Testis (tissue), 5 donors: ENCODE measurements at places on chromosomes 7 and 10. TPM values are rescaled to one million over a fixed set of nuclear protein-coding genes. Genes with fewer than 3 reads are reported as not detected.

- DNase-seq, result no peak
Measured at GRCh38 chr10:104293781-104294321, 24.9 kb downstream of the GSTO2 start.

DNA sequence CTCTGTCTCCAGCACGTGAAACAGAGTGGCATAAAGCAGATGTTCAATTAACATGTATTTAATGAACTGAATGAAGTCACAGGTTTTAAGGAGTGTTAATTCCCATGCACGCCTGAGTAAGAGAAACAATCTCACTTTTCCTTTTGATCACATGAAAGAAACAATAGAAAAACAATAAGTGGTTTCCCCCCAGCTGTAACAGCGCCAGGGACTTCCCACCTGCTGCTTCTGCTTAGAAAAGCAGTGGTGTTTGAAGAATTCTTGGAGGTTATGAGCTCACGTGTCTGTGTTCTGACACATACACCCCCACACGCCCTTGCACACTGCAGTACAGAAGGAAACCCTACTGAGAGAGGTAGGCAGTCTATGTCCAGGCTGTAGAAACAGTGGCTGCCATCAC, 51.3 kb upstream of the FRMD4A start:
- no peak for DNase-seq

- no peak for DNase-seq
Measured at GRCh38 chr10:94010886-94011285, 17.2 kb downstream of the PLCE1 start.

DNA sequence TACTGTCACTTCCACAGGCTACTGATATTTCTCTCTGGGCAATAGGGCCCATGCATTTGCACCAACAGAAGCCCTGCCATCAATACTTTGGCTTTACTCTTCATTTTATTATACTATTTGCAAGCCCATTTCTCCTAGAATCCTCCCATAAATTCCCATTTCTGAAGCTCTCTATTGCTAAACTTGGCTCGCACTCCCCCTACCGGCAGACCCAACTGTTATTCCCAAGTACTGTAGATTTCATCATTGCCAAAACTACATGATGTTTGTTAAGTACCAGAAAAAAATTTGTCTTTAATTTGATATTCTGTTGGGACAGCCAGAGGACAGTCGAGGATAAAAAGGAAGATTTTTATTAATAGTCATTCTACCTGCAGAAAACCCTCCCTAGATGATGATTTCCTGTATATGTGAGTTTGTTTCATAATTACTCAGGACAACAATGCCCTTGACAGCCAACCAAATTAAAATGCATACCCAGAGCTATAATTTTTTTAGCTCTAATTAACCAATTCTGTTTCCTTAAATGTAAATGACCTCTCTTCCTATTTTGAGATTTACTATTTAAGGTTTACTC, 298.6 kb downstream of the REEP3 start:
- peak; percentile 82 for DNase-seq

DNA sequence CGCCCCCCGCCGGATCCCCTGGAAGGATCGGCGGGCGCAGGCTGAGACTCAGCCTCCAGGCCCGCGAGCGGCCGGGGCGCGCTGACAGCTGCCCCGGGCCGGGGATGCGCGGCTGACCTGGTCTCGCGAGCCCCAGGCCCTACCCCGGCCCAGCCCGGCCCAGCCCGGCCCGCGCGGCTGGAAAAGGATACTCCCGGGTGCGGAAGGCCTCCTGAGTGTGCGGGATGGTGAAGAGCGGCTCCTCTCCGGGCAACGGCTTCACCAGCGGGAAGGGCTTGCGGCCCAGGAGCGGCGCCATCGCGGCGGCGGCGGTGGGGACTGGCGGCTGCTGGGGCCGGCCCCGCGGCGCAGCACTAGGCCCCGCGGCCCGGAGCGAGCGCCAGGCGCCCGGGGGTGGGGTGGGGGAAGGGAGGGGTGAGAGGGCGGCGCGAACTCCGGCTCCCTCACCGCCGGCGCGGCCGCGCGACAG, 423 bp downstream of the BAZ1B start:
- DNase-seq, result no peak

GRCh38 chr10:123100030-123100762, 35.6 kb upstream of the HMX3 start:
- peak; percentile 81 for DNase-seq

DNA sequence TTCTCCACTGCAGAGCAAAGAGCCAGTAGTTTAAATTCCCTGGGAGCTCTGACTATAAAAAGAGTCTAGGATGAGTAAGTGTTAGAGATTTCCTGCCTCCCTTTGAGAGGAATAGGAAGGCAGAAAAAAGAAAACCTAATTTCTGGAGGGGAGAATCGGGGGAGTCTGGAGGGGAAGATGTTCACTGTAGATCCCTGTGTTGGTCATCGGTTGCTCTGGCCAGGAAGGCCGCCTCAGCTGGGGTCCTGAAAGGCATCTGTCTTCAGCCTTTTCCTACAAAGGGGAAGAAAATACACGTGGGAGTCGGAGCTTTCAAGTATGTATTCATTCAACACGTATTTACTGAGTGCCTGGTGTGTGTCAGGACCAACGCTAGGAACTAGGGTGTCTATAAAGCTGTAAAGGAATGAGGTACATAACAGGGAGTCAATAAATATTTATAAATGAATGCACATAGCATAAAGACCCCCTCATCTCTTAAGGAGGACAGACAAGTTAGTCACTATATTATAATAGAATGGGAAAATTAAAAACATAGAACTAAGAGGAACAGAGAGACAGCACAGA, 101.1 kb downstream of the ICA1 start:
- no peak for DNase-seq

- DNase-seq, result no peak
Measured at GRCh38 chr7:21108182-21108581, 319.7 kb upstream of the SP4 start.

- DNase-seq, result no peak
Measured at GRCh38 chr10:98080494-98080893, 50.1 kb upstream of the CRTAC1 start.

DNA sequence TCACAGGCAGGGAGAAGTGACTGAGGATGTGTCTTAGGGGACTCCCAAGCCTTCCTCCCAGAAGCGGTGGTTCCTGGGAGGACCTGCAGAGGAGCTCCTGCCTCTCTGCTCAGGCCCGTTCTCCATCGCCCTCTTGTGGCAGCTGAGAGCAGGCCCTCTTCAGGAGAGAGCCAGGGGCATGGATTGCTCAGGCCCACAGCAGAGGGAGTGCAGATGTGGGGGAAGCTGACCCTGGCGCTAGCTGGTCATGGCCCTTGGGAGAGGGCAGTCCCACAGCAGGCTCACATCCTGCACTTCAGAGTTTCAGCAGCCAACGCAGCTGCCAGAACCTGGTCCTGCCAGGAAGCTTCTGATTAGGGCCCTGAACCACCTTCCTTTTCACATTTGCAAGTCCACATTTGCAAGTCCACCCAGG, 94.8 kb upstream of the TARP start:
- peak; percentile 73 for DNase-seq

- DNase-seq, result no peak
Measured at GRCh38 chr10:4765428-4765827, 60.6 kb upstream of the AKR1E2 start.

DNA sequence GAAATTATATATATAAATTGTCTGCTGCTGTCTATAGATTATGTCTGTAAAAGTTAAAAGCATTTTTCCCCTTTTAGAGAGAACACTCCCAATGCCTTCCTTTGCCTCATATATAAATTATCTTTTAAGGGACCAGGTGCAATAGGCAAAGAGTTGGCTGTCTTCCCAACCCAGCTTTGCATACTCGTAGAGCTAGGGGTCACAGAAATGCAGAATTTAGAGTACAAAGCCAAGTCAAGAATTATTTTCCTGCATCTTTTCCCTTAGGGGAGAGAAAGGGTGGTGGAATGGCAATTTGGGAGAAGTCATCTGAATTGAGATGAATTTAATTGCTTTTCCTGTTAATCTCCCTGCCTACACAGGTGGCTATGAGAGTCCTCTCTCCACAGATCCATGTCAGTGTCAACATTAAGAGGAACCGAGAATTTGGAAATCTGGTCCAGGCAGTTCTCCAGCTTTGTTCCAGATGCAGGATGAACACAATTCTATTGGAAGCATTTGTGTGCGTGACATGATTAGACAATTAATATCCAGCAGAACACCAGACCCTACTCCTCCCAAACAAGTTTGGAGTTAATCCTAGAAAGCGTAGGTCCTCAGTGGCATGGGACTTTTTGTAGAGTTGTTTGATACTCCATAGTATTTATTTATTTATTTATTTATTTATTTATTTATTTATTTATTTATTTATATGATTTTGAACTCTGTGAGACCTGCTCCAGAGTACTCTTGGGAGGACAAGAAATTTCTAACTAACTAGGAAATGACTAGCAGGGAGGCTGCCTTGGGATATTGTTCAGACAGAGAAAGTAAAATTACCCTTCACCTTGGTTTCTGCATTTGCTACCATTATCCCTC, 80.3 kb upstream of the SKAP2 start:
- DNase-seq, result no peak

- DNase-seq, result no peak
Measured at GRCh38 chr10:104643303-104643663, 2.2 kb downstream of the SORCS3 start.

DNA sequence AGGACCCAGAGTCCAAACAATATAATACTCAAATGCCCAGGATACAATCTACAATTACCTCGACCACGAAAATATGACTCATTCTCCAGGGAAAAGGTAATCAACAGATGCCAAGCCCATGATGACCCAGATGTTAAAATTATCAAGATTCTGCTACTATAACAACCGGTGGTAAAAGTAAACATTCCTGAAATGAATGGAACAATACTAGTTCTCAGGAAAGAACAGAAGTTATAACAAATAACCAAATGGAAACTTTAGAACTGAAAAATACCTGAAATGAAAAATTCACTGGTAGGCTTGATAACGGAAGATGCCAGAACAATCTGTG, 34.1 kb upstream of the GUSB start:
- no peak for DNase-seq

DNA sequence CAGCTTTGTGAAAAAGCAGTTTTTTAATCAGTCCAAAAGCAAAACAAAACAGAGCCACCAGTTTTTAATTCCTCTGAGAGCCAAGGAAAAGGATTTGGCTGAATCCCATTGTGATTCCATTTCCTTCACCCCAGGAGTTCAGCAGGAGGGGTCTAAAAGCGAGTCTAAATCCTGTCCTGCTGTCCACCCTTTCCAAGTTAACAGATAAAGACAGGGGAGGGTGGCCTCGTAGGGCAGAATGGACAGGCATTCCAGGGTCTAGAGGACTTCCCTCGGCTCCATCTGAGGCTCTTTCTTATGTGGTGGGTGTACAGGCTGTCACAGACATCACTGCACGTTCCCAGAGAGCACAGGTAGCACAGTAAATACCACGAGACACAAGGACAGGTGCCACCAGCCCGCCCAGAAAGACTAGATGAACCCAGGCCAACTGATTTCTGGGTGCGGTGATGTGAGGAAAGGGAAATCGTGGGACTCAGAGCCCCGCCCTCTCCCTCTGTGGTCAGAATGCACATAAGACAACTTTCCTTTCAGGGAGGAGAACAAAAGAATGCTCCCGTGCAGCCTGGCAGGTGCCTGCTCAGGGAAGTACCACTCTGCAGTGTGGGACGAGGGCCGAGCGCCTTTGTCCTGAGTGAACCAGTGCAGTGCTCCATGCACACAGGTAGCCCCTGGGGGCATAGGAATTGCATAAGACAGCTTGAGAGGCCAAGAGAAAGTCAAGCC, 119.7 kb downstream of the ABLIM1 start:
- DNase-seq, result no peak

DNA sequence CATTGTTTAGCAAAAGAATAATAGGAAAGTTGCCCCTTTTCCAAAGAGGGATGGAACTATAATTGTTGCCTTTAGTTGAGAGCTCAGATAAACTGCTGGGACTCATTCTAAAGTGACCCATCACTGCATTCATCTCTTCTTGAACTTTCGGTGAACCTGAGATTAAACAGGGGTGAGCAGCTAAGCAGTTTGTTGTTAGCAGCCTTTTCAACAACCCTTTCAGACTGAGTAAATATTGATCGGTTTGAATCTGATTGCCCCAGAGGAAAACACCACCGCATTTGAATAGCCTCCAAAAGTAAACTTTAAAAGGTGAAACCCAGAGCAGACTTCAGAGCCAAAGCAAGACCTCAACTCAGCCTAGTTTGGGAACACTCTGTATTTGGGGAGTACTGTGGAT, 4.7 kb downstream of the HOXA1 start:
- no peak for DNase-seq

DNA sequence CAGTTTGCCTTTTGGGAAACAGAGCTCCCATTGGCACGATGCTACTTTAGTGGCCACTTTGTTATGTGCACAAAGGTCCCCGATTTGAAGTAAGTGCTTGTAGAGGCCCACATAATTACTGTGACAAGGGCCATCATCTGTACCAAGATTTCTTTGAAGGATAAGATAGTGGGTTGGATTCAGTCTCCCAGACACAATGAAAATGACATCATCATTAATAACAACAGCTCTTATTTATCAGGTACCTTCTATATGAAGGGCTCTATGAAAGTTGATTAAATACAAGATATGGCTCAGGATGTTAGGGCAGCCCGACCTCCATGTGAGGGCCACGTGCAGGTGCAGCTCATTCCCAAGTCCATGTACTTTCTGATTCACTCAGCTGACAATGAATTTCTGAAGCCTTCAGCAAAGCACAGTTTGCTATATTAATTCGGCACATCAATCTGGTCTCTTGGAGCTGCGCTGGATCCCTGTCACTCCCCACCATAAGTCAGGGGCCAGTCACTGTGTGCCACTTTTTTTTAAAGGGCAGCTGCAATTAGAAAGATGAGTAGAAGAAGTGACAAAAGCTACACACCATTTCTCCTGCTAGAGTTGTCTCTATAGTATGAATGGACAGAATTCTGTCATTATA, 140.3 kb downstream of the ABCA13 start:
- DNase-seq, result no peak

DNA sequence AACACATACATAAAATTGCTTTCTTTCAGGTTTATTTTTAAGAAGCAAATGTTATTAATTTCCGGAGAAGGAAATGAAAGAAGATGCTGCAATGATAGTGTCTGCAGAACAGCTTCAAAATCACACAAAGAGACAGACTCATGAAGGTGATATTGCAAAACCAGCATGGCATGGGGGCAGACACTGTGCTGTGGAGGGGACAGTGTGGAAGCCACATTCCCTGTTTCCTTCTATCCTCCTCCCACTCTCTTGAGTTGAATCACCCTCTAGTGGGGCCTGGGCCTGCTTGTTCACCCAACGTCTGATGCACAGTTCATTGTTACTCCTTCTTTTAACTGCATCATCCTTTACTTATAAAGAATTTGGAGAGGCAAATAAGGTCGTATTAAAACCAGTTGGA, 104.0 kb upstream of the INSIG1 start:
- no peak for DNase-seq

GRCh38 chr7:1055491-1055955, 11.2 kb downstream of the GPR146 start:
- no peak for DNase-seq

GRCh38 chr7:142910481-142910880, 23.1 kb downstream of the TRPV5 start:
- no peak for DNase-seq

GRCh38 chr7:14436878-14437277, 447.4 kb upstream of the ETV1 start:
- DNase-seq, result no peak

The NAMPT gene
- 45.0 TPM for total RNA-seq

The C7orf33 gene
- total RNA-seq, result 0.19 TPM

The SUGCT gene
- total RNA-seq, result 7.1 TPM

The ATP5F1C gene
- total RNA-seq, result 246 TPM

The JMJD1C gene
- total RNA-seq, result 111 TPM

The CYP26A1 gene
- total RNA-seq, result not detected

The CHST3 gene
- total RNA-seq, result 218 TPM

The RBP4 gene
- total RNA-seq, result 7.1 TPM

The NXPH1 gene
- total RNA-seq, result 0.37 TPM

The ACBD7 gene
- total RNA-seq, result 7.7 TPM

The NUTM2B gene
- 11.0 TPM for total RNA-seq

The CDC14C gene
- total RNA-seq, result 4.7 TPM

The MUC3A gene
- 2.1 TPM for total RNA-seq

The PRPS1L1 gene
- total RNA-seq, result 18.6 TPM
